ENCODE measurements at places on chromosomes 12 and 14.

- no peak for DNase-seq
Observed at GRCh38 chr12:129592449-129592848, 311.4 kb downstream of the TMEM132D start.

- no peak for DNase-seq
Observed at GRCh38 chr14:97539411-97539795, 742.2 kb downstream of the VRK1 start.

DNA sequence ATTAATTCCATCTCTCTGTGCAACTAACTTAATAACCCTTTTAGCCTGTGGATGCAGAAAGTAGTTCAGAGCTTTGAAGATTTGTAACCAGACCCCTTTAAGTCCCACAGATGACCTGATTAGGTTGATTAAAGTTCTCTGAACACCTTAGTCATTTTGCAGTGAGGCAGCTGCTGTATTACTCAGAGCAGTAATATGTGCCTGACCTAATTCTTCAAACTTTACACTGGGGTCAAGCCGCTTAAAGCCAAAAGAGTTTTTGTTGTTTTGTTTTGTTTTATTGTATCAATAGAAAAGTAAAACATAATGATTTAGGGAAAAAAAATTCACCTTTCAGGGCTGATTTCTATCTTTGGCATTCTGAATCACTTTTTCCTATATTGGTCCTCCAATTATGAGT is 78.6 kb upstream of the PLEKHG7 start:
- DNase-seq: no peak

GRCh38 chr12:99053616-99054362 is 408.7 kb downstream of the APAF1 start:
- DNase-seq: no peak

GRCh38 chr14:34086223-34086757 is 135.4 kb upstream of the EGLN3 start:
- no peak for DNase-seq

- no peak for DNase-seq
Observed at GRCh38 chr12:7151532-7151931, 21.4 kb downstream of the CLSTN3 start.

GRCh38 chr14:73851000-73851399 is 631 bp upstream of the PTGR2 start:
- DNase-seq: no peak

GRCh38 chr12:102069707-102070106 is 7.9 kb upstream of the WASHC3 start:
- no peak for DNase-seq

DNA sequence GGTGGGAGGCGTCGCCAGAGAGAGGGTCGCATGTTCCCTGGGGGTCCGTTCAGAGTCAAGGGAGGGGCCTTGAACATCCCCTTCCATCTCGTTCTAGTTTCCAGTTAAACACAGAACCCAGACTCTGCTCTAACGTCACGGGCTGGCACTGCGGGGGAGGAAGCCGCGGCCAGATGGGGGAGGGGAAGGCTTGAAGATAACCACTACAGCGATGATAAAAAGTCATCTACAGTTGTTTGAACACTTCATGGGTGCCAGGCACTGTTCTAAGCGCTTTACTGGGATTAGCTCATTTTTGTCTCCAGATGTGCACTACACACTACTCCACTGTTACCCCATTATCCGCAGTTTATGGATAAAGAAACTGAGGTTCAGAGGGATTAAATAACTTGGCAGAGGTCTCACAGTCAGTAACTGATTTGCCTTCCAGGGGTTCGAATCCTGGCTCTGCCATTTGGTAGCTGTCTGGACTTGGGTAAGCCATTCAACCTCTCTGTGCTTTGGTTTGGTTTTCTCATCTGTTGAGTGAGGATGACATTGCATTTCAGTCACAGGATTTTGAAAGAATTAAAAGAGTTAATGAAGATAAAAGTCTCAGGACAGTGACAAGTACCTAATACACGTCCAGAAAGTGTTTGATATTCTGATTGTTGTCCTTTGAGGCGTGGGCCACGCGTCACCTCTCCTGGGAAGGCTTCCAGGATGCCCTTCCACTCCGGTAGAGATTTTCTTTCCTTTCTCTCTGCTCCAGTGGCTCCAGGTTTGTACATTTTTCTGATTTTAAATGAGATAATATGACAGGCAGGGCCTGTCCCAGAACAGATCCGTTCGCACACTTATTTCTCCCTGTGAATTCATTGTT is 798 bp upstream of the RASAL1 start:
- no peak for DNase-seq

DNA sequence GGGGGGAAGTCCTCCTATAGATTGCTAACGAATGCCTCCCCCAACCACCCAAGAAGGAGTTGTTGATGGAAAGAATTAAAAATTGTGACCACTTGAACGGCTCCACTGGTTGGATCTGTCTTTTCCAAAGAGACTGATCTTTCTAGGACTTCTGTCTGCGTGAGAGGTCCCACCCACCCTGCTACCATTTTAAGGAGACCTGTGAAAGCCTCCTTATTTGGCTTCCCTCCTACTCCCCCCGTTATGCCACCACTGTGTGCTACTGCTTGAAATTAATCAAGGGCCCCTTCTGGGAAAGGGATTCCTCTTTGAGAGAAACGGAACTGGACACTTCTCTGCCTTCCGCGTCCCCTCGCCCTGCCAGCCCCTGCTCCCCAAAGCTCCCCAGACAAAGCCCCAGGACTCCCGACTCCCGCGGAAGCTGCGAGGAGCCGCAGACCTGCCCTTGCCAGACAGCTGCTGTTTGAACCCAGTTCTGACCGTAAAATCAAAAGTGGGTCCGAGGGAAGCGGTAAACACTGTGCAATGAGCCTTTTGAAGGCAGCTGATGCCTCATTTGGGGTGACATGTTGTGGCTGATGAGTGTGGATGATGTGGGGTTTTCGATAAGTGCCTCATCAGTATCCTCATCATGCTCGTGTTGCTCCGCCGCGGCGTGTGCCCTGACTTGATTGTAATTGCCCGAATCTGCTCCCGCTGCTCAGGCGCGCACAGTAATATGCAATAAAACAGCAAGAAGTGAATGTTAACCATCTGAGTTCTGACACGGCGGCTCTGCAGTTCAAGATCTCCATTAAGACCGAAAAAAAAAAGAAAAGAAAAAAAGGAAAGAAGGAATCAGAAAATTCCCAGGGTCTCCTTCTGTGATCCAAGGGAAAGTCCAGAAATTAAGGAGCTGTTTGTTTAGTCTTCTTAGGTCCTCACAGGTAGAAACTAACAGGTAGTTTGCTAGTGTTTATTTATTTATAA is 48.2 kb downstream of the MBIP start:
- DNase-seq: no peak

GRCh38 chr12:113980537-113981337 is 14.6 kb upstream of the RBM19 start:
- no peak for DNase-seq

GRCh38 chr14:77883131-77883846 is 83.4 kb downstream of the ADCK1 start:
- no peak for DNase-seq

- no peak for DNase-seq
Observed at GRCh38 chr12:45435945-45436710, 220.2 kb downstream of the ANO6 start.

Measured in vagina (tissue), 2 donors.